Uterine smooth muscle cell (primary cell): ENCODE measurements at places on chromosomes 5 and 9. TPM values are rescaled to one million over a fixed set of nuclear protein-coding genes. Genes with fewer than 3 reads are reported as not detected.

Gene STING1
- 8.6 and 9.5 TPM in 2 replicates for total RNA-seq

Gene MZB1
- not detected in 2 replicates for total RNA-seq

Gene BTNL9
- total RNA-seq, result not detected in 2 replicates

Gene TAF11L6
- total RNA-seq, result not detected in 2 replicates

Gene TMEM174
- not detected in 2 replicates for total RNA-seq
